ENCODE measurements at places on chromosomes 7 and 10.
A peak's percentile ranks its signal among the peaks of the same experiment; 100 is the strongest.

DNA sequence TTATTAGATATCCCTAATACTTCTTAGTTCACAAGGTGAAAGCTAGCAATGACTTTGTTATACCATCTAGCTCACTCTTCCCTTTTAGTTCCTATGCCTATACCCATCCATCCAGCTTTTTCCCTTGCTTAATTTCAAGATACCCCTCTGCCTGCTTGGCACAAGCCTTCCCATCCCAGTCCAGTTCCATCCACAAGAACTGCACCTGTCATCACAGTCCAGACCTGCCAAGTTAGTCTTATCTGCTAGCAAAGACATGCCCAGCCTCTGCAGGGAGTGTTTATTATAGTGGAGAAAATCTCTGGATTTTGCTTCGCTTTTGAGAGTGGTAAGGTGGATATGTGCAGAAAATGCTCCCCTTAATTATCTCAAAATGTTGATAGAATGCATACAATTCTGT is 158.2 kb downstream of the ST7 start:
- no peak for DNase-seq

GRCh38 chr10:119253433-119254174 is 46.2 kb downstream of the GRK5 start:
- DNase-seq = no peak

- DNase-seq = no peak
Measured at GRCh38 chr10:4650582-4650981, 175.4 kb upstream of the AKR1E2 start.

- DNase-seq = no peak
Measured at GRCh38 chr7:102097601-102098161, 189.0 kb upstream of the SH2B2 start.

DNA sequence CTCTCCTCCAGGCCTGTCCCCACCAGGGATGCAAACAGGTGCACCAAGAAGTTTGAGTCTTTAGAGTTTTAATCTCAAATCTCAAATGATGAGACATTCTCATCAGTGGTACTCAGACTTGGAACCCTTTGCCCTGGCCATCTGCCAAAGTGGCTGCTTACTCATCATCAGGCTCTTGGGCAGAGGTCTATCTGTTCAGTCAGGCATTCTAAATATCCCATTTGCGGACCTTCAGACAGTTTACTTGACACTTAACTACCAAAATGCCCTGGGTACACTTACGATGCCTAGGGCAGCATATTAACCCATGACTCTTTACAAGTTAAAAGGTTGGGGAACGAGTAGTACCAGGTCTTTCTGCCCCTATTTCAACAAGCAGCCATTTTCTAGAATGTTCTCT is 61.2 kb upstream of the YAE1 start:
- DNase-seq = no peak

DNA sequence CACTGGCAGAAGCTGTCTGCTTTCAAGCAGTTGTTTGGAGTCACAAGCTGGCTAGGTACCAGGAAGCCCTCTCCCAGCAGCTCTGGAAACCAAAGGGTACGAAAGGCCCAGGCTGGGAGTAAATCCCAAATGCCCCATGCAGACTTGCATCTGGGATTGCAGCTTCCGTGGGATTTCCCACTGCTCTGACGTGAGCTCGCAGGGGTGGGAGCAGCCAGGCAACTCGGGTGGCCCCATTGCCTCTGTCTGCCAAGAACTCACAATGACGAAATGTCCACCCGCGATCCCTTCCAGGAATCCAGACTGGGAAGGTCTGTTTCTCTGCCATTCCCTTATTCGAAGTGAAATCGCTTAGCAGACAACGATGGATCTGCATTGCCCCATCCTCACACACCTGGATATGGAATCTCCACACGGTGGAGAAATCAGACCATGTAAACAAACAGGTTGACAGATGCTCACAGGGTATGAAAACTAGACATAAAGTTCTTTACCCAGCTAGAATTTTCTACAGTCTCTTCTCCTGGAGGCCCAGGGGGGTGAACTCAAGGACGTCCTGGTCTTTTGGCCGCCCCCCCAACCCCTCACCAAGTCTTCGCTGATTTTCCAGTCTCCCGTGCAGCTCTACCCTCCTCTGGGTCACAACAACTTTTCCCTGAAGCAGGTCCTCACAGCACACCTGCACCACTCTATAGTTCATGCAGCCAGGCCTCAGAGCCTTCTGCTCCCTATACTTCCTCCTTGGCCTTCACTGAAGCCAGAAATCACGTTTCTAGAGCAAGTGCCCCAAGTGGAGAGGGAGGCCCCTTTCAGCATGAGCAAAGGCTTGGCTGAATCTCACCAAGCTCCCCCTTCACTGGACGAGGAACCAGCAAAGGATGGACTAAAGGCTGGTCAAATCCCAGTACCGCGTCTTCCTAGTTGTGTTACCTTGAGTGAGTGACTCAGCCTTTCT is 20.0 kb downstream of the SH3PXD2A start:
- no peak for DNase-seq

DNA sequence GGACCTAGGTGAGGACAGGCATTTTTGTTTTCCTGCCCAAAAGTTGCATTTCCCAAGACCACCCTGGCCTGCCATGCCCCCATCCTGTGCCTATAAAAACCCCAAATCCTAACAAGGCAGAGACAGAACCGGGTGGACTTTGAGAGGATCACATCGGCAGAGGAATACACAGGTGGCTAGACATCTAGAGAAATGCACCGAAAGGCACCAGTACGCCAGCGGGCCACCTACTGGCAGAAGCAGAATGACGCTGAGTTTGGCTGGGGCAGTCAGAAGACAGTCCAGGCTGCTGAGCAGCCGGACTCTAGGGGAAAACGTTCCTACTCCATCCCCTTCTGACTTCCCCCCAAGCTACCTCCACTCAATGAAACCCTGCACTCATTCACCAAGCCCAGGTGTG is 2.8 kb downstream of the AKR1C4 start:
- DNase-seq = no peak

DNA sequence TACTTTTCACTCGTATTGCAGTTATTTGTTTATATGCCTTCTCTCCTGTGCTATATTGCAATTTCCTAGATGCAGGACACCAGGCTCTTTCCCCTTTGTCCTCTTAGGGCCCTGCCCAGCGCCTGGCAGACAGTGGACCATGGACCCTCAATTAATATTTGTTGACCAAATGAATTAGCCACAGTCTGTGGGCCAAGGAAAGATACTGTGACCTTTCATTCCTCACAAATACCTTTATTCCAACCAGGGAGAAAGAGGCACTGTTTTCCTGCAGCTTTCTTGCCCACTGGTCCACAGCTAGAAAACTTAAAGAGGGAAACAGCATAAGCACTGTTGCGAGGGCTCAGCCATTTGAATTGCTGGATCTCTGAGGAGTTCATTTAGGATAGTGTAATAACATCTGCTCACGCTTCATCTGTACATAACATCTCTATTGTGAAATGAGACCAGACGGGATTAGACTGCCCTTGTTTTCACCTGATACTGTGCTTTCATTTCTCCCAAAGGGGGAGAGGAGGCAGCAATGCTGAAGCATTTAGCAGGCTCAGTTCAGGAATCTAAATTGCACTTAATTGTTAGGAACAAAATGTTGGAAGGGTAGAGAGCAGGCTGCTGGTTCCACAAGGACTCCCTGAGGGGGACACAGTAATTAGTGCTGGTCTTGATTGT is 46.7 kb downstream of the TNS3 start:
- DNase-seq = no peak

DNA sequence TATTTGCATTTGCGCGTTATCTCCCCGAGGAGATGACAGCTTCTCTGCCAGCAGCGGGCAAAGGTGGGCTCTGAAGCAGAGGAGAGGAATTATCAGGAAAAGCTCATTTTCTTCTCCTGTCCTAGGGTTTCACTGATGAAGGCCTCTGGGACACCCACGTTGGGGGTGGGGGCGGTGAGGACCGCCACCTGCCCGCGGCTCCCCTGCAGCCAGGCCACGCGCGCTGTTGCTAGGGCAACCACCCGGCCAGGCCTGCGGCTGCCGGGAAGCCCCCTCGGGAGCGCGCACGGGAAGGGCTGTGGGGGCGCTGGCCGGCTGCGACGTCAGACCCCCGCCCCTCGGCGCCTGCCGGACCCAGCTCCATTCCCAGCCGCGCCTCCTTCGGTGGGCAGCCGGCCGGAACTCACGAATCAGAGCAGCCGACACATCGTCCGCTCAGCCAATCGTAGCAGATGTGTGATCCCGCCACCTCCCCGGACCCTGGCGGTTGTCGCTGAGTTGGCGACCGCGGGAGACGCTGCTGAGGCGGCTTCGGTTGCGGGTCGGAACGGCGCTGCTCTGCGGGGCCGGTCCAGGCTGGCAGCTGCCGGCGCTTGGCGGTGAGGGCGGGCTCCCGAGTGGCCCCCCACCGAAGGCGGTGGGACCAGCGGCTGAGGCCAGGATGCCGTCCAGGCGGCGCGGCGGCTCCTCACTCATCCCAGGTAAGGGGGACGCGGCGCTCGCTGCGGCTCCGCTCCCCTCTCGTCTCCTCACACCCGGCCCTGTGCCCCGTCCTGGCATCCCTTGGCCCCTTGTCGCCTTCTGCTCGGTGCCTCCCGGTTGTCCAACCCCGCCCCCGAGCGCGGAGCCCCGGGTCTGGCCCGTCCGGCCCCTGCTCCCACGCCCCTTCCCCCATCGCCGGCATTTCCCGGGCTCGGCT is at the start of gene TPST1:
Gene TPST1 (plus strand): TSS at position 513 of the 919 bp plus-strand sequence. CDS start 35,092 bp downstream, outside the sequence.
- peak; percentile 85 for DNase-seq

- no peak for DNase-seq
Measured at GRCh38 chr10:33703501-33704213, 369.2 kb upstream of the NRP1 start.

- no peak for DNase-seq
Measured at GRCh38 chr7:97078023-97078969, 39.2 kb upstream of the SDHAF3 start.

DNA sequence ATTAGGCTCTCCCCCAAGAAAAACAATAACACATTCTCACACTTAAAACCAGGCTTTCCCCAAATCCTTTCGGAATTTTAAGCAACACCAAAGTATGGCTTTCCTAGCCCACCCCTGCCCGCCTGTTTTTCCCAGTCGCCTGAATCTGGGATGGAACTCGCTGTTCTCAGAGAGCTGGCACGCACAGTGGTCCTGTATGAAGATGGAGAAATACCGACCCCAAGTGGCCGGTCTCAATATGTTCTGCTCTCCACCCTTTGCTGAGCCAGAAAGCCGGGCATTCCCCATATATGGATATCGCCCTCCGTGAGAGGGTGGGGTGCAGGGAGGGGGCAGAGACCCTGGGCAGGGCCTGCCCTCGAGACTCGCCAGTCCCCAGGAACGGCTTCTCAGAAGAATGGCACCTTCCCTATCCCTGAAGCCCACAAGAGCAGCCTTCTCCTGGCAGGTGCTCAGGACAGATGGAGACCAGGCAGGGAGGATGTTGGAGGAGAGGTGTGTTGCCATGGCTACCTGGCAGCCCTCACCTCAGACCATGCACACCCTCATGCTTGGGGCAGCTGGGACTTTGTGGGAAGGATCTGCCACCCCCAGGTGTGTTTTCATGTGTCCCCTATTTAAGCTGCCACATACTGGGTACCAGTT is 3.4 kb downstream of the TACR2 start:
- peak; percentile 44 for DNase-seq

GRCh38 chr7:118747473-118747872 is 523.0 kb downstream of the ANKRD7 start:
- DNase-seq = no peak

- peak; percentile 29 for DNase-seq
Measured at GRCh38 chr7:106114716-106115383, 2.7 kb upstream of the SYPL1 start.

DNA sequence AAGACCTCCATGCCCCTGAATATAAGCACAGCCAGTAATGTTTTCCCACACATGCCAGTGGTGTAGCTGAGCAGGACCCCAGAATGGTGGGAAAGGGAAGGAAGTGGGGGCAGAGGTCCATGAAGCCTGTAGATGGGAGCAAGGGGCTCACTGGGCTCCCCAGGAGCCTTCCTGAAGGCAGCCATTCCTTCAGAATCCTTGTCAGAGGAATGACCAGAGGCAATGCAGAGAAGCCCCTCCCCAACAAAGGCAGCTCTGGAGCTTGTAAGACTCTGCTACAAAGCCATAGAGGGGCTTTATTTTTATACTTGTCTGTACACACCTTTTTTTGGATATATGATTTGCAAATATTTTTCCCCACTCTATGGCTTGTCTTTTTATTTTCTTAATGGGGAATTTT is 165.0 kb upstream of the TCF7L2 start:
- DNase-seq = no peak

DNA sequence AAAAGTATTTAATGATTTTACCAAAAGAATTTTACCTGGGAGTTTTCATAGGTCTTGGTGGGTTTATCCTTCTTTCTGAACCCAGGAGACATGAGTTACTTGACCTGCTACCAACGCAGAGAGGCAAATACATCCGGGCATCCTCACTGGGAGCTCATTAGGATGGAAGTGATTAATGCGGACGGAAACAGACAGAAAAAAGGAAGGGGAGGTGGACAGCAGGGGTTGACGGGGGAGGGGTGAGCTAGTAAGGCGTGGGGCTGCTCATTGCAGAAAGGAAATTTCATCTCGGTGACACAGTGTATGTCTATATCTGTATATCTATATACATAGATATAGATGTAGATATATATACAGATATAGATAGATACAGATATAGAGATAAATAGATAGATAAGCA is 408.2 kb upstream of the ADARB2 start:
- DNase-seq = no peak

DNA sequence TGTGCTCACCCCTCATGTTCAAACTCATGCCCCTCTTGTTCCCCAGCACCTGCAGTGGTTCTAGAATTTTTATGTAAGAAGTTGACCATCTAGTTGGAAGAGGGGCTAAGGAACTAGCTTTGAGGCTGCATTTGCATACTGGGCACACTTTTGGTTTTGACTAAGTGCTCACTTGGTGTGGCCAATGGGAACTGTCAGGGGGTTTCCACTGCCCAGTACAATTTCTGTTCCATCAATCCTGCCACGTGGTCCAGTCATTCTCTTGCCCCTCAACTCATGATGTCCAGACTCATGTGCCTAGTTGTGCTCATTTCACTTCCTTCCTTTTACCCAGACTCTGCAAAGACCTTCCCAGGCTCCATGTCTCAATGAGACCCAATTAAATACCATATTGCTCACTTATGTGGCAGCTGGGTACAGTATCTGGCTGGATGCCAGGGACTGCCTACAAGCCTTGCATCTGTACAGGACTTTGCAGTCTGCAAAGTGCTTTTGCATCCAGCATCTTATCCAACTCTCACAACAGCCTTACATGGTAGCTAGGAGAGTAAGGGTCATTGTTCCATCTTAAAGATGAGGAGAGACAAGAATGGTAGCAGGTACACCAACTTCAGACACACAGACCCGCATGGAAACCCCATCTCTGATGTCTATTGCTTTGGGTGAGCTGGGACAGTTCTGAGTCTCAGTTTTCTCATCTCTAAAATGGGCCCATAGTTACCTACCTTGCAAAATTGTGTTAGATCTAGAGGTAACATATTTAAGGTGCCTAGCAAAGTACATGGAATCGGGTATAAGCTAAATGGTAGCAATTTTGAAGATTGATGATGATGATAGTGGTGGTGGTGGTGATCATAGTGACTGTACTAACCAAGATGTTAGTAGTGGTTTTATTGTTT is 30.1 kb upstream of the KCNMA1 start:
- DNase-seq = no peak

- DNase-seq = no peak
Measured at GRCh38 chr7:23175938-23176337, 5.9 kb upstream of the NUP42 start.

- no peak for DNase-seq
Measured at GRCh38 chr10:51397695-51398094, 301.7 kb downstream of the CSTF2T start.

Data from CD4-positive, alpha-beta T cell treated with Interleukin-10 for 1 hour (primary cell).